Activated T-helper 1 cell treated with anti-CD3 and anti-CD28 coated beads, Interleukin-2, amount 50 U/mL, for 16 hours (primary cell): ENCODE measurements at places on chromosomes 2 and 18.

- no peak for DNase-seq
Measured at GRCh38 chr18:63016270-63016669, 300.9 kb downstream of the PHLPP1 start.

DNA sequence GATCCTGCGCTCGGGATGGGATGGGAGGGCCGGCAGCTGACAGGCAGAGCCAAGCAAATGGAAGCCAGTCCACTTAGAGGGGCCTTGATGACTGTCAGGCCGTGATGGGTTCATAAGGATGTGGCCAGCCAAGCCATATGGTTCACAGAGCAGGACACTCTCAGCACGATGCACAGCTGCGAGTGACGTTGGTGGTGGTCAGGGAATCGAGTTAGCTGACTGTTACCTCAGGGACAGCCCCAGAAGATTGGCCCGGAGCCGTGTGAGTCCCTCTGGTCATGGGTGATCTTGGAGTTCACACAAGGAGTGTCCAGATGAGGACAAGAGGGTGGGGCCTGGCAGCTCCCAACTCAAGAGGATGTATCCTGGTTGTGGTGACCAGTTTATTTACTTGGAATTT lies 70.2 kb downstream of the TPGS2 start:
- no peak for DNase-seq

DNA sequence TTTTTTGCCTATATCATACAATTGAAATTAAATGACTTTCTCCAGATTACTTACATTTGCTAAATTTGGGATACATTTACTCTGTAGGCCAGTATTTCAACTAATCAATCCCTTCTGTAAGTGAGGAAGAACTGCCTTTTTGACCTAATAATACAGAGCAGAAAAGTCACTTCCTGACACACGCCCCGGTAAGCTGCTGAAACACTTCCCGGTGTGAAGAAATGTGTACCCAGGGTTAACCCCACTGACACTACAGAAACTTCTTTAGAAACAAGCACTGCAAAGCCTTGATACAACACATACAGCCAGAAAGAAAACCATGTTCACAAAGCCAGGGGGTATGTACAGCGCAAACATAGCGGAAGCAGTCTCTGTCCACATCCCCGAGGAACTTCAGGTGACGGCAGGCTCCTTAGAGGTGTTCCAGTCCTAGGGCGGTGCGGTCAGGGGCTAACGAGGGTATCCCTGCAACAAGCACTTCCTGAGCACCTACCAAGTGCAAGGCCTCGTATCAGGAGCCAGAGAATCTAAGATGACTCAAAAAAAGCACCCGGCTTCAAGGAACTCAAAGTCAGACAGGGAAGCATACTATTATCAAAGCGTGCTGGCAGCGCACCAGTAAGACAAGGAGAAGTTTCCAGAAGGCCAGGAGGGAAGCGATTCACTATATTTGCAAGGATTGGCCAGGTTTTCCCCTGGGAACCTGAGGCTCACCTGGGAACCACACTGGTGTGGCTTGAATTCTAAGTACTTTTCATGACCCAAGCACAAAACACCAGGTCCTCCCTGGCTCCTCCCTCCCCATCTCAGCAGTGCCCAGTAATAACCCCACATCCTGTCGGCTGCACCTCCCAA lies 46.6 kb downstream of the ZNF516 start:
- no peak for DNase-seq

DNA sequence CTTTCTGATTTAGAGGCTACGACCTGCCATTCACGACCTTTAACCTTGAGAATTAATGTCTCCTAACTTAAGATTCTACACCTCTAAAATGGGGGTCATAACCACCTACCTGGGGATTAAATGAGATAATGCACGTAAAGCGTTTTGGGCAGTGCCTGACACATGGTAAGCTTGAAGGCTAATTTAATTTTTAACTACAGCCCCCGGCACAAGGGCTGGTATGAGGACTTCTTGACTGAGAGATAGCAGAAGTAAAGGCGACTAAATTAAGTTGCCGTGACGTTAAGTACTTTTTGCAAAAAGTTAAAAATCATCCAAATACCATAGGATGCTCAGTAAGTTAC lies 549 bp downstream of the MRPL35 start:
- DNase-seq = no peak

DNA sequence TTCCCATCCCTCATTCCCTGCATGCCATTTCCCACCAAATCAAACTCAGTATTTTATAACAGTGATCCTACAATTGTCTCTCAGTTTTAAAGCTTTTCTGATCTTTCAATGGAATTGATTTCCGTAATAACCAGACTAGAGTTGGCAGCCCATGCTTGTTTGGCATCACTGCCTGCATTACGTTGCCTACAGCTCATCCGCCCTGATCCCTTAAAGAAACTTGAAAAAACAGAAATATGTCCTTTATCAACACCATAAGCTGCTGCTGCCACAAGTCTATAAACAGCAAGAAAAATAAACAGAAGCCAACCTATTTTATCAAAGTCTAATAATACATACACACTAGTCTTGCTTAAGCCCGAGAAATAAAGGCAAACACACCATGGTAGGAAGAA lies 331.0 kb downstream of the METTL4 start:
- no peak for DNase-seq

- DNase-seq = no peak
Measured at GRCh38 chr2:151978709-151979108, 120.1 kb downstream of the CACNB4 start.
